ENCODE measurements at places on chromosomes 2 and 18. TPM values are rescaled to one million over a fixed set of nuclear protein-coding genes. Genes with fewer than 3 reads are reported as not detected.

- no peak overlapping the region for H3K4me3 ChIP-seq
- no peaks in the 10 kb centered on the region for H3K4me1 ChIP-seq
- no peak overlapping the region for H3K27ac ChIP-seq
- no peaks in the 10 kb centered on the region for H3K36me3 ChIP-seq
- DNase-seq, result no peak
- no peaks in the 10 kb centered on the region for H3K27me3 ChIP-seq
Measured at GRCh38 chr18:60228609-60229595, 143.7 kb downstream of the MC4R start.

DNA sequence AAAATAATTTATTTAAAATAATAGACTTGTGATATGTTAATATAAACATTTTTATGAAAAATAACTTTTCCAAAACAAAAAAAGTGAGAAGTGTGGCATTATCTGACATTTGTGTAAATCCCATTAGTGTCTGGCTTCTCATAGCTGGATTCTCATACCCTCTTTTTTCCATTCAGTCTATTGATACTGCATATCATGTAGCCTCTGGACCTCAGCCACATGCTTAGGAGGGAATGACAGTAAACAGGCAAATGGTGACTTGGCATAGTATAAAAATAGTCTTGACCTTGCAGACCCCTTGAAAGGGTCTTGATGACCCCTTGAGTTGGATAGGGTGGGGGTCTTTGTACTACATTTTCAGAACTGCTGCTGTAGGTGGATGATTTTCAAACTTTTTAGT, 29.2 kb downstream of the GALNT1 start:
- H3K27me3 ChIP-seq, result no peaks in the 10 kb centered on the region
- H3K4me3 ChIP-seq, result no peak overlapping the region
- no peak for DNase-seq
- H3K27ac ChIP-seq, result no peak overlapping the region
- H3K4me1 ChIP-seq, result no peaks in the 10 kb centered on the region
- H3K36me3 ChIP-seq, result no peaks in the 10 kb centered on the region

- peaks cover 6% of the 10 kb centered on the region for H3K4me1 ChIP-seq
- no peaks in the 10 kb centered on the region for H3K36me3 ChIP-seq
- H3K27me3 ChIP-seq, result no peaks in the 10 kb centered on the region
- no peak overlapping the region for H3K4me3 ChIP-seq
Measured at GRCh38 chr18:13286456-13287125, 68.0 kb downstream of the LDLRAD4 start.

DNA sequence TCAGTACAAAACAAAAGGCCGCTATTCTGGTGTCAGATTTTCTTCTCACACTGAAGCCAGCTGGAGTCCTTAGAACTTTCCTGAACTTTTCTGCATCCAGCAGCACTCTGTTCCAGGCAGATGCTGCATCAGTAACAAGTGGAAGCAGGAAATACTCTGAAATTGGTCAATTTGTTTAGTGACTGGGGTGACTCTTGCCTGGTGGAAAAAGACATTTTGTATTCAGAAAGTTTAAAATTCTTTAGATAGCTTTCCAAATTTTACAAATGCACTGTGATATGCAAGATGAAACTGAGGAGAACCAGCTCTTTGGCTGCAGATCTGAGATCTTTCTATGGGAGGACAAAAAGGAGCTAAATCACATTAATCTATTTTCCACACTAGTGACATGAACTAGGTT, 385.7 kb downstream of the NRXN1 start:
- no peaks in the 10 kb centered on the region for H3K36me3 ChIP-seq
- no peak overlapping the region for H3K4me3 ChIP-seq
- H3K4me1 ChIP-seq, result peaks cover 7% of the 10 kb centered on the region
- H3K27me3 ChIP-seq, result no peaks in the 10 kb centered on the region

DNA sequence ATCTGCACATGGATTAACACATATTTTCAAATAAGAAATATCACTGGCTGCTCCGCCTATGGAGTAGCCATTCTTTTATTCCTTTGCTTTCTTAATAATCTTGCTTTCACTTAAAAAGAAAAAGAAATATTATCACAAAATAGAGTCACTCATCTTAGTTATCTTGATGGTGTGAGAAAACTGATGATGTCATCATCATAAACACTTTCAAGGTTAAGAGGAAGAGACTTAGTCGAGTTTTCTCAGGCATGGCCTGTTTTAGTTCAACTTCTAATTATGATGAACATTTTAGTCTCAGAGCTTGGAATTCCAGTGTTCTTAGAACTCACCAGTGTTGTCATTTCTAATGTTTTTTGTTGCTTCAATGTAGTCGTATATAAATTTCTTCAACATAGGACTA, 506.1 kb downstream of the PTPRM start:
- H3K27ac ChIP-seq, result no peak overlapping the region
- no peaks in the 10 kb centered on the region for H3K4me1 ChIP-seq
- no peak for DNase-seq
- no peaks in the 10 kb centered on the region for H3K27me3 ChIP-seq

- H3K27ac ChIP-seq, result no peak overlapping the region
- H3K4me3 ChIP-seq, result no peak overlapping the region
- no peaks in the 10 kb centered on the region for H3K4me1 ChIP-seq
- no peaks in the 10 kb centered on the region for H3K27me3 ChIP-seq
- DNase-seq, result no peak
Measured at GRCh38 chr2:29080886-29081743, 6.8 kb upstream of the PCARE start.

DNA sequence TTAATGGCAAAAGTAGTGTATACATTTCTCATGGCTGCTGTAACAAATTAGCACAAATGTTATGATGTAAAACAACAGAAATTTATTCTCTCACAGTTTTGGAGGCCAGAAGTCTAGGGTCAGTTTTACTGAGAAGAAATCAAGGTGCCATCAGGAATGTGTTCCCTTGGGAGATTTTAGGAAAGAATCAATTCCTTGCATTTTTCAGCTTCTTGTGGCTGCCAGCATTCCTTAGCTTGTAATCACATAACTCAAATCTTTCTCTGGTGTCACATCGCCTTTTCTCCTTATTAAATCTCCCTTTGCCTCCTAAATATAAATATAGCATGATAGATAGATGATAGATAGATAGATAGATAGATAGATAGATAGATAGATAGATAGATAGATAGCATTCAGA, 307.0 kb upstream of the REG3G start:
- no peaks in the 10 kb centered on the region for H3K27me3 ChIP-seq
- H3K27ac ChIP-seq, result no peak overlapping the region

GRCh38 chr18:26901020-26901419, 35.5 kb upstream of the AQP4 start:
- H3K27me3 ChIP-seq, result no peaks in the 10 kb centered on the region
- no peaks in the 10 kb centered on the region for H3K4me1 ChIP-seq
- H3K27ac ChIP-seq, result no peak overlapping the region
- H3K4me3 ChIP-seq, result no peak overlapping the region
- no peak for DNase-seq
- no peaks in the 10 kb centered on the region for H3K36me3 ChIP-seq

- no peaks in the 10 kb centered on the region for H3K36me3 ChIP-seq
- no peak overlapping the region for H3K4me3 ChIP-seq
- H3K27me3 ChIP-seq, result no peaks in the 10 kb centered on the region
- no peak for DNase-seq
- H3K4me1 ChIP-seq, result no peaks in the 10 kb centered on the region
Measured at GRCh38 chr2:74864728-74865722, 31.1 kb downstream of the HK2 start.

- H3K27ac ChIP-seq, result no peak overlapping the region
- no peaks in the 10 kb centered on the region for H3K4me1 ChIP-seq
- no peak for DNase-seq
- no peaks in the 10 kb centered on the region for H3K36me3 ChIP-seq
- H3K4me3 ChIP-seq, result no peak overlapping the region
Measured at GRCh38 chr18:67695684-67696083, 179.2 kb upstream of the DSEL start.

DUSP2 gene
- 45.7 TPM for total RNA-seq

SERPINB10 gene
- not detected for total RNA-seq

Measured in prostate gland (tissue), 2 donors.